ENCODE measurements at places on chromosomes 3 and 15. TPM values are rescaled to one million over a fixed set of nuclear protein-coding genes. Genes with fewer than 3 reads are reported as not detected.

- no peak for DNase-seq
These were observed 56.9 kb upstream of the CGNL1 start for GRCh38 chr15:57319226-57319918.

GRCh38 chr15:52498706-52499105, 30.0 kb downstream of the MYO5A start:
- DNase-seq: no peak

DNA sequence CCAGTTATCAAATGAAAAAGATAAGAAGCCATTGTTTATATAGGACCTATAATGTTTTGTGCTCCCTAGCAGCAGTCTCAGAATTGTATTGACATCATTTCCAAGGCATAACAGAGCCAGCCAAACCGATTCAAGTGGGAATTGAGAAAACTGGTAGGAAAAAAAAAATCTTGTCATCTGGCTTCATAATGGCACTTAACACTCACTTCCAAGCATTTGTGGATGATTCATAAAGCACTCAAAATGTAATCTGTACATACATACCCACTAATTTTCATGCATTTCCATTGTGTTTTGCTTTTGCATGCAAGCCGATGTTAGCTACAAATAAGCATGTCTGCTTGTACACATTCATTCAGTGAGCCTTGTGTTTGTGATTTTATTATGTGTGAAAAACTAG, 18.6 kb upstream of the TRPC1 start:
- DNase-seq: no peak

DNA sequence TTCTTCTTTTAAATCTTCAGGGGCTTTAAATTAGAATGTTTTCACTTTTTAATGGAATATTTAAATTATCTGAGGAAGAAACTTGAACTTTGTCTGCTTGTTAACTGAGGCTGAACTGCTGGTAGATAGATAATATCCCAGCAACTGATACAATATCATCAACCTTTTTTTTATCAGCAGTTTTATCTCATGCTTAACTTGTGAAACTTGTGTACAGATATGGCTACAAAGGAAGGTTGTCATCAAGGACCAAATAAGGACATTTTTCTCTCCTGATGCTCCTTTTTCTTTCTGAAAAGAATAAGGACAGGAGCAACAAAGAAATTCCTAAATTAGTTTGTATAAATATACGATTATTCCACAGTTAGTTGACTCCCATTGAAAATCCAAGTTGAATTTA, 66.4 kb upstream of the KBTBD8 start:
- DNase-seq: no peak

The DNAJC13 gene
- 80.2 TPM for total RNA-seq

- DNase-seq: no peak
These were observed 187.4 kb upstream of the SLC2A2 start for GRCh38 chr3:171213907-171214306.

GRCh38 chr15:53675832-53676231, 83.6 kb downstream of the WDR72 start:
- DNase-seq: no peak

DNA sequence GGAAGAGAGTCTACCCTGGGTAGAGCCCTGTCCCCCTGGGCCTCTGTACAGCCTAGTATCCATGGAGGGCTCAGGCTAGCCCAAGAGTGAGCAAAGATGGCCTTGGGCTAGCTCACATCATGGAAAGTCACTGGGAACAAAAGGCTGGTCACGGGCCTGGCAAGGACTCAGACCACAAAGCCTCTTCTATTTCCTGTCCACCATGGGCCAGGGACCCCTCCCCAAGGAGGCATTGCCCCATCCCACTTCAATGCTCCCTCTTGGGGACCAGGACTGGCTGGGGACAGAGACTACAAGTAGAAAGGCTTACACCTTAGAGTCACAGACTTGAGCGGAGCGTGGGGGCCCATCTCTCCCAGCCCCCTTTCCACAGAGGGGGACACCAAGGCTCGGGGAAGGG, 16.9 kb downstream of the DUSP7 start:
- no peak for DNase-seq

DNA sequence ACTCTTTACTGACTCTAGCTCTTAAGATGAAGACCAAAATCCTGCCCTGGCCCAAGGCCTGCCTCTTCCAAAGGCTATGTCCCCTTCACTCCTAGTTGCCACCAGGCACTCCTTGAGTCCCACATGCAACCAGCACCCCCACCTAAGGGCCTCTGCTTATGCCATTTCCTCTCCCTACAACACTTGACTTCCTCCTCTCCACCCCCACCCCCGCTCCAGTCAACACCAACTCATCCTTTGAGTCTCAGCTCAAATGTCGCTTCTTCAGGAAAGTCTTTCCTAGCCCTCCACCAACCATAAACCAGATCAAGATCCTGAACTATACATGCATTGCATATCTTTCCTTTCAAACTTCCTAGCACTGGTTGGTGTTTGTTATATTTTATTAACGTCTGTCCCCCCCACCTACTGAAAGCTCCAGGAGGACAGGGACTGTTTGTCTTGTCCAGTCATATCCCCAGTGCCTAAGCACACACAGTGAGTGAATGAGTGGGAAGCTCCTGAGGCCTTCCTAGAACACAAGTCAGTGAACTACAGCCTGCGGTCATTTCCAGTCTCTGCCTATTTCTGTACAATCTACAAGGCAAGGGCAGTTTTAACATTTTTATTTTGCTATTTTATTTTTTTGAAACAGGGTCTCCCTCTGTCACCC, 7.3 kb downstream of the TBC1D2B start:
- DNase-seq: no peak

GRCh38 chr3:44416031-44417030, 61.1 kb downstream of the ZNF445 start:
- DNase-seq: no peak

- DNase-seq: no peak
These were observed 364.4 kb downstream of the PTPRG start for GRCh38 chr3:61925721-61926120.
